Bone marrow (tissue), 2 donors: ENCODE measurements at places on chromosomes 3 and 15.
A peak's percentile ranks its signal among the peaks of the same experiment; 100 is the strongest.

- DNase-seq: no peak
Observed at GRCh38 chr3:98644168-98644567, 50.8 kb upstream of the CPOX start.

GRCh38 chr3:171343693-171344092, 116.5 kb downstream of the TNIK start:
- DNase-seq: no peak

DNA sequence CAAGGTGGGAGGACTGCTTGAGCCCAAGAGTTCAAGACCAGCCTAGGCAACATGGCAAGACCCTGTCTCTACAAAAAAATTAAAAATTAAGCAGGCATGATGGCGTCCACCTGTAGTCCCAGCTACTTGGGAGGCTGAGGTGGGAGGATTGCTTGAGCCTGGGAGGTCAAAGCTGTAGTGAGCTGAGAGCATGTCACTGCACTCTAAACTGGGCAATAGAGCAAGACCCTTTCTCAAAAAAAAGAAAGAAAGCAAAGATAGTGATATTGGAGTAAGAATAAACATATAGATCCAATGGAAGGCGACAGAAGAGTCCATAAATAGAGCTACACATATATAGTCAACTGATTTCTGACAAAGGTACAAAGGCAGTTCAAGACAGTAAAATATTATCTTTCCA, 21.3 kb upstream of the ANKRD28 start:
- DNase-seq: no peak

DNA sequence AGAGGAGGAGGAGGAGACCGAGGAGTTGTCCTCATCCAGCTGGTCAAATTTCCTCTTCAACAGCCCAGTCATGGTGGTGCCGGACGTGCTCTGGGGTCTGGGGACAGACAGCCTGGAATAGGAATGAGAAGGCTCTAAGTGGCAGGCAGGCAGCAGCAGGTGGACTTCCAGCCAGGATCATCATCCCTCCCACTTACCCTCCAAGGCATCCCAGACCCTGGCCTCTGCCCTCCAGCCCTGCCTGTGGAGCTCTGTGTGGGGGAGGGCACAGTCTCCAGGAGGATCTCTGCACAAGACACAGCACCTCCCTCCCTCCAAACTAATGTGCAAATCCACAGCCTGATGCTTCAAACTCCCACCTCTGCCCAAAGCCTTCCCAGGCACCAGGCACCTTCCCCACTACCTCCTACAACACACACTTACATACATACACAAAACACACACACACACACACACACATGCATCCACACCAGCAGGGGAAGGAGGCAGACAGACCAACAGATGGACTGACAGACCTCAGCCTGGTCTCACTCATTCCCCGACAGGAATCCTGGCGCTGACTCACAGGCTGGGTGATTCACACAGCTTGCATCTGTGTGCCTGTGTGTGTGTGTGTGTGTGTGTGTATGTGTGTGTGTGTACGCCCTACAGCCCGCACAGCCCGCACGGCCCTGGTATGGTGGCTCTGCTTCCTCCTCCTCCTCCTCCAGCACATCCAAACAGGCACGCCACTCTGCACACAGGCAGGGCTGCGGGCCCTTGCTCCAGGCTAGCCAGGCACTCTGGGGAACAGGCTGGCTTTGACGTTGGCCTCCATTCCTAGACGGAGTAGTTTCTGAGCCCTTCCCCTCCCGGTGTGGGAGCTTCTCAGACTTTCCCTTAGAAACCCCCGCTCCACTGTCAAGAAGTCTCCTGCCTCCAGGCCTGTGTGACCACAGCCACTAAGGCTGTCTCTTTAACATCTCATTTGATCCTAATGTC, 6.5 kb downstream of the CSRNP1 start:
- peak; percentile 95 for DNase-seq

- no peak for DNase-seq
Observed at GRCh38 chr3:16305111-16305541, 40.1 kb downstream of the OXNAD1 start.

DNA sequence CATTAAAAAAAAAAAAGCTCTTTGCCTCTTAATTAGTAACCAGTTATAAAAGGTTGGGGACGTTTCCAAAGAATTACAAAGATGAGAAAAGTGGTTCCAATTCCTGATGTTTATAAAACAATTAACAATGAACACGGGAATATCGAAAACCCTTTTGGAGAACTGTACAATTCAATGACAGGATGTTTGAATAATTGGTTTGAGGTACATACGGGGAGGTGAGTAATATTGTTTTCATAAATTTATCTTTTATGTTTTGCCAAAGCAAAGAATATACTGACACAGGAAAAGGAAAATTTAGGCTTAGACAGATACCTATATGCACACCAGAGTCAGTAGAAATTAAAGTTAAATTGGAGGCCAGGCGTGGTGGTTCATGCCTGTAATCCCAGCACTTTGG, 94.6 kb upstream of the LMOD3 start:
- no peak for DNase-seq

- DNase-seq: peak; percentile 10
Observed at GRCh38 chr3:141402476-141403171, 34.3 kb downstream of the ZBTB38 start.

- DNase-seq: no peak
Observed at GRCh38 chr3:107347751-107348150, 29.5 kb upstream of the CCDC54 start.

DNA sequence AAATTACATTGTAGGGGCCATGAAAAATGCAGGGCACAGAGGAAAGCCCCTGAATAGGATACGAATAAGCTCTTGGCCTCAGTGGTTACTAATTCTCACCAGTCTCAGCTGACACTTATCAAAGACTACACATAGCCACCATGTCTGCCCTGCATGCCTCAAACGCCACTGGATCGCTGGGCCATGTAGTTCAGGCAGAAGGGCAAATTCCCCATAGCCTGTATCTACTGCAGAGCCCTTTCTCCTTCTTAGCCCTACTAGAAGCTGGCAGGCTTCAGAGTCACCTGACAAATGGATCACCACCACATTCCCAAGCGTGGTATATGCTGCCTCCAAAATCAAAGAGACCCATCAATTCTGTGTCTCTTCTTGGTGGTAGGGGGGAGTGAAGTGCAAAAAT, 177.4 kb downstream of the MINAR1 start:
- no peak for DNase-seq

GRCh38 chr3:117722856-117723255, 1013.3 kb downstream of the TUSC7 start:
- no peak for DNase-seq

DNA sequence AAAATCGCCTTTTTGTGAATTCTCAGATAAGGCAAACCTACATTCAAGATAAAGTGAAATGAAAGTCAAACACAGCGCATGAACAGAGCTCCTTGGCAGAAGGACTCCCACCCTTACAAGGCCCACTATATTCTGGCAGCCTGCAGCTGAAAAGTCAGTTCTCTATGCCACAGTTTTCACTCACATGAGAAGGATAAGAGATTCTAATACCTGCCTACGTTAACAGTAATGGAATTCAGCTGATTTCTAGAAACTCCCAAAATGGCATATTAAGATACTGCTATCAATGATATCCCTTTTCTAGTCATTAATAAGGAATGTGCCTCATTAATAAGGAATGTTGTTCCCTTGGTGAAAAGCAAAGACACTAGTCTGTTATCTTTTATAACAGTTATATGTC, 27.0 kb downstream of the SLC30A4 start:
- no peak for DNase-seq

- no peak for DNase-seq
Observed at GRCh38 chr15:68638953-68639515, 60.2 kb downstream of the CORO2B start.

GRCh38 chr15:33043636-33044035, 150.9 kb downstream of the FMN1 start:
- DNase-seq: no peak

GRCh38 chr3:157573780-157574378, 70.7 kb upstream of the VEPH1 start:
- no peak for DNase-seq

GRCh38 chr15:70203981-70204560, 106.4 kb upstream of the TLE3 start:
- DNase-seq: no peak

- peak; percentile 25 for DNase-seq
Observed at GRCh38 chr3:107525644-107526305, 3.0 kb downstream of the BBX start.

GRCh38 chr15:39837454-39837853, 54.8 kb upstream of the FSIP1 start:
- no peak for DNase-seq

DNA sequence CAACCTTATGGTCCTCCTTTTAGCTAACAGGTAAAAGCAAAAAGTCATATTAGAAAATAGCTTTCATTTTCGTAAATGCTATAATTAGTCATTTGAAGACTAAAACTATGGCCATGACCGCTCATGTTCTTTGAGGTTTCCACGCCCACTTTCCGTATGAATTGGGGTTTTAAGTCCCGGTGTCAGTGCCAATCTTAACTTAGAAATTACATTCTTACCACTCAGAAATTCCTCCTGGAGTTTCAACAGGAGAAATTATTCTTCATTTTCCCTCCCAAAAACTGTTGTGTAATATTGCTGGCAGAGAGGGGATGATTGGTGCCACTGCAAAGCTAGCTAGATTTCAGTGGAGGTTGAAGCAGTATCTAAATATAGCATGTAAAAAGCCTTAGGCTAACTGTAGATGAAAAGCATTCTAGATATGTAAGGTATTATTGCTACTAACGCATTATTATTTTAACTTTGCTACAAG, 71.0 kb upstream of the MDFIC2 start:
- DNase-seq: no peak

DNA sequence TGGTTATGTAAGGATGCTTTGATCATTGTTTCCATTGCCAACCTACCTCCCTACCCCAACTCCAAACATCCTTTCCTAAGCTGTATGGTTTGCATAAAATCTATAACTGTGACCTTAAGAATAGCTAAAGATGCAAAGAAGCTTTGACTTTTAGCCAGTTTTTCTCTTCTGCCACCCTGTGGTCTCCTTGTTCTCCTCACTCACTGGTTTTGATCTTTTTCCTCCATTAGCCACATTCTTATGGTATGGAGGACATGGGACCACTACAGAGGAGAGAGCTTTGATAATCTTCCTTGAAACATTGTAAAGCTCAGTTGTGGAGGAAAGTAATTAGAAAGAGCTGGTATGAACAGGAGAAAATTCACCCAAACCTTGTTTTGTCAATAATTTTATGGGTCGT, 115.9 kb downstream of the NEK11 start:
- no peak for DNase-seq
